GF-D8 (cell line): ENCODE measurements at places on chromosomes 16 and 17.

- no peak for DNase-seq
Measured at GRCh38 chr17:21460358-21460757, 84.2 kb downstream of the KCNJ12 start.

DNA sequence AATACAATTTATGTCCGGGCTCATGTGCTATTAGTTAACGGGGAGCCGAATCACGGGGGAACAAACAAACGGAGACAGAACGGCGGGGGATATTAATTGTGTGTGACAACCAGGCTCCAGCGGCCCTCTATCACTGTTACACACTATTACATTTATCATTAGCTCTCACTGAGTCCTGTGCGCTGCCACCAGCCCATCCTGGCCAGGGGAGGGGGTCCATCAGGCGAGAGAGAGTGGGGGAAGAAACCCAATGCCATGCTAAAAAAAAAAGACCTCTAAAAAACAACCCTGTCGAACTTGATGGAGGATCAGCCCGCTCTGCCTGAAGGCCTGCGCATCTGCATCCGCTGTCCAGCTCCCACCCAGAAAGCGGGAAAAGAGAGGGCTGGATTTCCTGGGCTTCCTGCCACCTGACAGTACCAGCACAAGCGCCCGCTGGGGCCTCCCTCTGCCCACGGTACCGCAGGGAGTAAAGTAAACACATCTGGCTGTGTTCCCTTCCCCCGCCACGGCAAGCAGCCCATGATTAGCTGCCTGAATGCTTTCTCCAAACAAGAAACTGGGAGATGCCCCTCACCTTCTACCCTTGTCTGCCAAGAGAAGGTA is 41.7 kb downstream of the PIPOX start:
- no peak for DNase-seq

GRCh38 chr16:25027281-25027680 is 12.1 kb upstream of the ARHGAP17 start:
- no peak for DNase-seq

- DNase-seq, result no peak
Measured at GRCh38 chr16:70483426-70483825, 29.0 kb downstream of the FCSK start.

DNA sequence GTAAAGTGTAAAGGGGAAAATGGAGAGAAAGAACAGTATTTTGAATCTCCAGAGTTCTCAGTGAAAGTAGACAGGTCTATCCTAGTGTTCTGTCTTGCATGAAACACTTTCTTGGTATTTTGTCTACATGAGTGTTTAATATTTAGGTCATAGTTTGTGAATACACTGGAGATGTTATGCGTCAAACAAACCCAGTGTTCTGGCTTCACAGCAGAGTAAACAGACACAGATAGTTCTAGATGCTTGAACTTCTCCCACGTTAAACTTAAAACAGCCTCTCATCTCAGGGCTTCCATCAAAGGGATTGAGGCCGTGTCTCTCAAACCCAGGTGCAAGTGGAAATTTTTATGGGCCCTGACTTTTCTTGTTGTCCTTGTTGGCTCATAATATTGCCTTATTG is 48.3 kb downstream of the RBFOX1 start:
- DNase-seq, result no peak

DNA sequence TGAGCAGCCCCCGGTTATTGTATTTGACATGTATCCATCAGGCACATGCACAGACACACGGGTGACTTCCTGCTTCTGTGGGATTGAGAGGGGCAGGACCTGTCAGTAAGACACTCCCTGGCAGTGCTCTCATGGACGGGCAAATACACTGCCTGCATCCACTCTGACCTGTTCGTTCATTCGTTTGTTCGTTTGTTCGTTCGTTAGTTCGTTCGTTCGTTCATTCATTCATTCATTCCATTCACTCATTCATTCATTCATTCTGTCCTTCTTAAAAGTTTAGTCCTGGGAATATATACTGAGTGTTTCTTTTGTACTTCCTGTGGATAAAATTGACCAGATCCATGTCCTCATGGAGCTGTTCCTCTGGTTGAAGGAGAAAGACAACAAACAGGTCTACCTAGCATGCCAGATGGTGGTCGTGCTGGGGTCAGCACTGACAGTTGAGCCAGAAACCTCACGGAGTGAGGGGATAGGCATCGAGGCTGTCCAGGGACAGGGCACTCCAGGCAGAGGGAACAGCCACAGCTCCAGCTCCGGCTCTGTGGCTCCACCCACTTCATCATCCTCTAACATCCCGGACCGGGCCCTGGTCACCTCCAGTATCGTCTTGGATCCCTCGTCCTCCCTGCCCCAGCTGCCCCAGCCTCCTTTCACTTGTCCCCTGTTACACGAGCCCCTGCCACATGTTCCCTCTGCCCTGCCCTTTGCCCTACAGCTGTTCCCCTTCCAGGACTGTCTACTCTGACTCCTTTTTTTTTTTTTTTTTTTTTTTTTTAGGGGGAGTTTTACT is 336.1 kb downstream of the CPPED1 start:
- no peak for DNase-seq

- DNase-seq, result no peak
Measured at GRCh38 chr17:74449773-74450172, 16.7 kb upstream of the CD300A start.

DNA sequence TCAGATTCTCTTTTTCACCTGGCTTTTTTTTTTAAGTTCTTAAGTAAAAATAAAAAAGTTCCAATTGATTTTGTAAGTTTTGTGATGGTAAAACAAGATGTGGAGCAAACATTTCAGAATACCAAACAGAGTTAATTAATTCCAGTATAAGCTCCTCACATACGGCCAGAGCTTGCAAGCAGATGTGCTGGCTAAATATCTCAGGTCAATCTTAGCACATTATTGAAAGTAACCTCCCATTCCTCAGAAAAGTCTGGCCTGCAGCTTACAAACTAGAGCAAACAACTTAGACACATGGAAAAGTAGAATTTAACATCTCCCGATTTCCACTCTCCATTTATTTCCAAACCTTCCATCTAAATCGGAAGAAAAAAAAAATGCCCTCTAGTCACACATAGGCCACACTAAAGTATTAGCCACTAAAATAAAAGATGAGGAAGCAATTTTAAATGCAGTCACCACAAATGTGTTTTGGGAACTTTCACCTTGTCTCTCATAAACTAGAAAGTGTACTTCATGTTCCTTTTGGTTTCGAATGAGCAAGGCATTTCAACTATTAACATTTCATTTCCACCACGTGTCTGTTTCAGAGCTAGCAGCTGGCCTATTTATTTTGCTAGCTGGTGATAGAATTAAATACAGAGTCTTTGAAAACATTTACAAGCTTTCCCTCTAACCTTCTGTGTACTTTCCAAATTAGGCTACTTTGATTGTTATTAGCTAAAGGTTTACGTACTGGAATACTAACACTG is 143.3 kb downstream of the STX8 start:
- DNase-seq, result no peak

DNA sequence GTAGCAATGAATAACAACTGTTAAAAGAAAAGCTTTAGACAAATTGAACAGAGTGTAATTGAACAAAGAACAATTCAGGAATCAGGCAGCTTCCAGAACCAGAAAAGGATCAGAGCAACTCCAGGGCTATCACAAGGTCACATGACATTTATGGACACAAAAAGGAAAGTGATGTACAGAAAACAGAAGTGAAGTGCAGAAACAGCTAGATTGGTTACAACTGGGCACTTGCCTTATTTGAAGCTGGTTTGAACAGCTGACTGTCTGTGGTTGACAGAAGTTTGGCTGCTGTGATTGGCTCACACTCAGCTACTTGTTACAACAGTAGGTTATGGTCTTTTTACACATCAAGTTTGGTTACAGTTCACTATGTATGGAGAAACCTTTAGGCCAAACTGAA is 14.8 kb downstream of the EFCAB5 start:
- DNase-seq, result no peak

- DNase-seq, result no peak
Measured at GRCh38 chr17:45380991-45381390, 51.7 kb downstream of the ARHGAP27 start.

DNA sequence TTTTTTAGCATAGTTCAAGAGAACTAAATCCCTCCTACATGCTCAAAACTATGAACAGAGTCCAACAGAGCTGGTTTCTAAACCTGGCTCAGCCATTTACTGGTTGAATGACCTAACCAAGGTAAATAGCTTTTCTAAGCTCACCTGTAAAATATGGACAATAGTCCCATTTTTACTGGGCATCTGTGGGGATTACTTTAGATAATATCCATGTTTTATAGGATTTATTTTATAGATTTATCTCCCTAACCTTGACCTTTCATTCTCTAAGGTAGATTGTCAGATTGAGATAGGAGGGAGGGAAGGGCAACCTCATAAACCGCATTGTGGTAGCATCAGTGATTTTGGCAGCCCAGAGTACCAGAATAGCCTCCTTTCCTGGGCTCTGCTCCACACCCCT is 178.5 kb upstream of the TOX3 start:
- no peak for DNase-seq

DNA sequence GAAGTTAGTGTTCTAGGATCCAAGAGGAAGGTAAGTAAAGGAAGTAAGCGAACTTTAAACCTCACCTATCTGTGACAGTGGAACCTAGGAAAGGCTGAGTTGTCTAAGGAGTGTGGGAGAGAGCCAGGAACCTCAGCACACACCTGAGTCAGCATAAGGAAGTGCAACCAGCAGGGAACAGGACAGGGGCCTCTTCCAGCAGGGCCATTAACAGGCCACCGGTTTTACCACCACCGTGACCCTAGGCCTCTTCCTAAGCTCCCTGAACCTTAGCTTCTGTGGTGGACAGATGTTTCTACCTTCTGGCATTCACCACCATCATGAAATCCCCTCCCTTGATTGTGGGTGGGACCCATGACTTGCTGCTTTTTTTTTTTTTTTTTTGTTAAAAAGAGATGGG is 26.7 kb upstream of the GPATCH8 start:
- DNase-seq, result no peak

DNA sequence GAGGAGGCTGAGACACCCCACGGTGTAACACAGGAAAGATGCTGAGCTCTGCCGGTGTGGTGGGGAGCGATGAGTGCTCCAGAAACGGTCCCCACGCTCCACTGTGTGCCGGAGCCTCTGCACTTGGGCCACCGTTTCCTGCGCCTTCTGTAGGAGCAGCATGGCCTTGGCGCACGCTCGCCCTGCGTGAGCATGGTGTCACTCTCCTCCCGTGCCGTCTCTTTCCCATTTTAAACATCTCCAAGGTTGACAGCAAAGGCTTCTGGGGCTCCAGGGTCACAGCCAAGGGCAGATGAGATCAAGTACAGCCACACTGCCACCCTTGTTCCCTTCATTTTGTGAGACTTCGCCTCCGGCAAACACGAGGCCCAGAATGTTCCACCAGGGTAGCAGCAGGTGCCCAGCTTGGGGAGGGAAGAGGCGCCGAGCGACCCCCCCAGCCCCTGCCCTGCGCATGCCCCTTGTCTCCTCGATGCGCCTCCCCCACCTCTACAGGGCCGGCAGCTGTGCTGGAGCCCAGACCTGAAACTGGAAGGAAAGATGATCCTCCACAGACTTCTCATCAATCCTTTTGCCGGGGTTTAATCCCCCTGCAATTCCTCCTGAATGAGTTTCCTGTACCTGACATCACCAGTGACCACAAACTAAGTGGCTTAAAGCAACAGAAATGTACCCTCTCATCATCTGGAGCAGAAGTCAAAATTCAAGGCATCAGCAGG is 19.9 kb upstream of the OSGIN1 start:
- DNase-seq, result no peak

GRCh38 chr17:71801301-71801700 is 319.5 kb upstream of the SOX9 start:
- no peak for DNase-seq
